Stimulated activated CD4-positive, alpha-beta T cell treated with anti-CD3 and anti-CD28 coated beads, Interleukin-1b, Interleukin-23, amount 100 ng/mL, for 1 hour (primary cell): ENCODE measurements at places on chromosomes 2 and 18.

DNA sequence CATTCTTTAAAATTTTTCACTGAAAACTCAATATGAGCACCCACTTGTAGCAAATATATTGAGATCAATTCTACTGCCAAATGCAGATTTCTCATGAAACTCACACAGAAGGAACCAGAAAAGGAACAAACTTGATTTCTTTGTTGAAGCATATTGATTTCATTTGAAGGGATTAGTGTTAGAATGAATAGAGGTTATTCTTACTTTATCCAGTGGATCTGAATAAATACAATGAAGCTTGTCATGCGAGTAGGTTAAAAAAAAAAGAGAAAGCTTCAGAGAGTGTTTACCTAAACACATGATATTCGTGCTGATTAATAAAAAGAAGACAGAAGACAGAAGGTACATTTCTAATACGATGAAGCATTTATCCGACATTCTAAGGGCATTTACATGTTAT is 226.7 kb upstream of the ZSWIM2 start:
- DNase-seq, result no peak

- no peak for DNase-seq
Observed at GRCh38 chr2:25867396-25868003, 10.8 kb downstream of the ASXL2 start.

- DNase-seq, result no peak
Observed at GRCh38 chr2:112636605-112637288, 9.0 kb upstream of the SLC20A1 start.

GRCh38 chr2:133390156-133390555 is 178.1 kb downstream of the NCKAP5 start:
- no peak for DNase-seq

DNA sequence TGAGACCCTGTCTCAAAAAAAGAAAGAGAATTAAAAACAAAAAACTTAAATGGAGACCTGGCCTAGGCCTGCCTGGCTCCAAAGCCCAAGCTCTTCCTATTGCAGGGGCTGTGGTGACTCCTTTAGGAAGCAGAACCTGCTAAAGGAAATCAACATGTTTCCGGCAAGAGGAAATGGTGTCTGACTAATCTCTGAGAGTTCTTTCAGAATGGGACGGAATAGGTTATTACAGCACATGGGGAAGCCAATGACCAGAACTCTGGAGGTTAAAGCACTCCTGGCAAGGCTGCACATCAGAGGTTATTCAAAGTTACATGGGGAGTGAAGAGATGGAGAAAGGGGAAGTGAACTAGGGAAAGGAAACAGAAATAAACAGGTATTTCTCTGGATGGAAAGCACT is 21.4 kb downstream of the KIF3C start:
- no peak for DNase-seq

DNA sequence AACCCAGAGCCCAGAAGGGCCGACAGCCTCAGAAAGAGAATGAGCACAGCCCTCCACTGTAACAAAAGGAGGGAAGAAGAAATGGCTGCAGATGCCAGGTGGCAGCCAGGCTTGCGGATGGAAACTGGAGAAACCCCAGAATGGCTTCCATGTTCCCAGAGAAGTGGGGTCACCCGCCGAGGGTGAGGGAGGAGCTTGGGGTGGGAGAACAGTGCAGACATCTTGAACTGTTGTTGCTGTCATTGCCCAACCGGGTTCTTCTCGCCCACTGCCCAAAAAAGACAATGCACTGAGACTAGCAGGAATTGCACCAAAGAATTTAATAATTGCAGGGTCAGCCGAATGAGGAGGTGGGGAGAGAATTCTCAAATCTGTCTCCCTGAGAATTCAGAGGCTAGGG is 223.2 kb upstream of the RAB6C start:
- DNase-seq, result no peak

DNA sequence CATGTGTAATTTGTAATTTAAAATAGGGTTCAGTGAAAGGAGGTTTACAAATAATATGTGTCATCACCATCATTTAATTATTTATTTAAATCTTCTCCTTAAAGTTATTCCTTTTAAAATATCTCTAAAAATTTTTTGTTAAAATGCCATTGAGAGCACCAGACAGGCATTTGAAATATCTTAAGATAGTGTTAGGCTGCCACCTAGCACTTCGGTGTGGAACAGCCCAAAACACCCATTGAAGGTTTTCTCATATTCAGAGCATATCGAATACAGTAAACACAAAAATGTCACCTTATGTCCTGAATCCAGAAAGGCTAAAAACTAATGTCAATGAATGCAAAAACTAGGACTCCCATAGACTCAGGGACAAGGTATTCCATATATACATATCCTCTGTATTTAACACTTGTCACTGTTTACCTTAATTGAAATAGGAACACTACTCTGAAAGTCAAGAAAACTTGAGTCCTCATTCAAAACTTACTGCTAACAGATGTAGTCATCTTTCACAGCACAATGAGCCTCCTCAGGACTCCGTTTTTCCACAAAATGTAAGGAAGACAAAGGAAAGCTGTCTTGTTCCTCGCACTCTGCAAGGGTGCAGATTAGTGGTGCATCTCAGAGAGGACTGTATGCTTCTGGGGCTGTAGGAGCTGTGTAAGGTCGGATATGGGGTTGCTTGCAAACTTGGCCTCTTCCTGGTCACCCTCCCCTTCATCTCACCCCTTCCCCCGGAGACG is 329.5 kb downstream of the PAX3 start:
- DNase-seq, result no peak

GRCh38 chr2:22076454-22076853 is 952.7 kb downstream of the TDRD15 start:
- DNase-seq, result no peak

DNA sequence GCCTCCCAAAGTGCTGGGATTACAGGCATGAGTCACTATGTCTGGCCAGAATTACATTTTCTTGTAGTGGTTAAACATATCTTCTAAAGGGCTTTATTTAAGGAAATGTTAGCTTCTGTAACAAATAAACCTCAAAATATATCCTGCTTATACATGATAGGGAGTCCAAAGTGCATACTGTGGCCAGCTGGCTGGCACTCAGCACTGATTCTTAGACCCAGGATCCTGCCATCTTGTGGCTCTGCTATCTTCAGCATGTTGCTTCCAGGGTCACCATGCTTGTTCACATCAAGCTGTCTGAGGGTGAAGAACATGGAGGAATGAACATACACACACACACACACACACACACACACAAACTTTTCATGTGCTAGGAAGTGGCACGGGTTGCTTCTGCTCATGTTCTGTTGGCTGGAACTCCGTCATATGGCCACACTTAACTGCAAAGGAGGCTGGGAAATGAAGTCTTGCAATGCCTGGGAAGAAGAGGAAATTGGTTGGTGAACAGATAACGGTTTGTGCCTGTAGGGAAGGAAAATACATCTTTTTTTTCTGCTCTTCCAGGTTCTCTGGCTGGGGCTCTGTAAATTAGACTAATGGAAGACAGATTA is 40.0 kb downstream of the NPPC start:
- DNase-seq, result no peak

DNA sequence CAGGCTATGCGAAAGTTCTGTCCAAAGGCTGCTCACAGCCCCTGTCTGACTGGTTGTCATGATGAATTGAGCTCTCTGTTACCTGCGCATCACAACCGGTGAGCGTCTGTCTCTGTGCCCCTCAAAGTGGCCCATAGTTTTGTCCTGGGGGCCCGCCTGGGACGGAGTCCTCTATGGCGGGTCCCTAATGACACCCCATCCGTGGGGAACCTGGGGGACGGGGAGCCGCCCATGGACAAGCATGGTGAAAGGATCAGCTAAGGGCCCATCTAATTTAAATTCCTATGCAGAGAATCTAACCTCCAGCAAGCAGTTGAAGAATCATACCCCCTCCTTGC is 473 bp downstream of the ELMOD3 start:
- DNase-seq, result no peak

- DNase-seq, result no peak
Observed at GRCh38 chr2:129165006-129165405, 814.5 kb upstream of the RAB6C start.

DNA sequence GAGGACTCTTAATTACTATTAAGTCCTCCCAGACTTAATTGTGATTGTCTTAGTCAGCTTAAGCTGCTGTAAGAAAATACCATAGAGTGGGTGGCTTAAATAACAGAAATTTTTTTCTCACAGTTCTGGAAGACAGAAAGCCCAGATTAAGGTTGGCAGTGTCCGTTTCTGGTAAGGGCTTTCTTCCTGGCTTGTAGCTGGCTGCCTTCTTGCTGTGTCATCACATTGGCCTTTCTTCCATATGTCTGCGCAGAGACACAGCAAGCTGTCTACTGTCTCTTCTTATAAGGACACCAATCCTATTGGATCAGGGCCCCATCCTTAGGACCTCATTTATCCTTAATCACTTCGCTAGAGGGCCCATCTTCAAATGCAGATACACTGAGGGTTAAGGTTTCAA is 38.5 kb downstream of the ASXL3 start:
- no peak for DNase-seq

DNA sequence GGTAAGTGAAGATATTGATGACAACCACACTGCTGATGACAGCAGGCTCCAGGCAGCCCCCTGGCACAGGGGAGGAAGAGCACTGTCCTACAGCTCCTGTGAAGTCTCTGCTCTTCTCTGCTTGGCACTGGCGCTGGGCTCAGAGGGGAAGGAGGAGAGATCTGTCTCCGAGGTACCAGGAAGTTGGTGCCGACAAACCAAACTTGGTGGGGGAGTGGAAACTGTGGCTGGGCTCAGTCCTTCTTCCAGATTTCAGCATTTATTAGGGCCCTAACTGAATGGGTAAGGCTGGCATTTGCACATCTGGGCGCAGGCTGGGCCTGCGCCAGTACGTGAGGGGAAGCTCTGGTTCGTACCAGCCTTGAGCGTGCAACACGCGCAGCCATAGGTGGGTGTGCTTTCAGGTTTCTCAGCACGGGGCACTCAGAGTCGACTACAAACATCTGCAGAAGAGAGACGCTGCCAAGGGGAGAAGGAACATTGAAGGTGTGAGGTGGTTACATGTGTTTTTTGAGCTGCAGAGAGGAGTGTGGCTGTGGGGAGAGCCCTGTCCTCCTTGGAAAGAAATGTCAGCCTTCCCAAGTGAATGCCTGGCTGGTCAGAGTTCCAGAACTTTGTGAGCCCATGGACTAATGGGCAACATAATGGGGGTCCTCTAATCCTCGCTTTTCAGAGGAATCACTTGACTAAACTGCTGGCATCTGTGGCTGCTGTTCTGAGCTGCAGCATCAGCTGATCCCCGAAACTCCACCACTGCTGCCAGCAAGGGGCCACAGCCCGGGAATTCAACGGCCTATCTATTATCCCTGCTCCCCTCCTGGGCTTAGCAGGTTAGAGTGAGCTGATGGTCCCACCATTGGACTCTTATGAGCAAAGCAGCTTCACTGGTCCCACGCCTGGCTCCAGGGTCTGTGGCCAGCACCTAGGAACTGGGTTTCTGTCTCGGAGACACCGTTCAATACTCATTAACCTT is 55.2 kb upstream of the SEMA4C start:
- DNase-seq, result no peak

DNA sequence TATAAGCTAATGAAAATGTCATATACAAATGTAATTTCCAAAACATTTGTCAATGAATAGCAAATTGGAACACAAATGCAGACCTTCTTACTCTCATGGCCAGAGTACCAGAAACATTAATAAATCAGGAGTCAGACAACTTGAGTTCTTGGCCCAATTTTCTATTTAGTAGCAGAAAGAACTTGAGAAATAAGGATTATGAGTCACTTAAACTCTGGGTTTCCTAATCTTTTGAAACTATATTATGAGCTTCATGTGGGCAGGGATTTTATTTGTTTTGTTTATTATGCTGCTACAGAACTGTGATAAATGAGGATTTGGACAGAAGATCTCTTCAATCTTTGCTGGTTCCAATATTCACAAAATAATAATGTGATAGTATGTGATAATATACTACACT is 686.7 kb downstream of the NR4A2 start:
- no peak for DNase-seq

GRCh38 chr18:50111398-50111797 is 83.5 kb downstream of the MYO5B start:
- DNase-seq, result no peak

DNA sequence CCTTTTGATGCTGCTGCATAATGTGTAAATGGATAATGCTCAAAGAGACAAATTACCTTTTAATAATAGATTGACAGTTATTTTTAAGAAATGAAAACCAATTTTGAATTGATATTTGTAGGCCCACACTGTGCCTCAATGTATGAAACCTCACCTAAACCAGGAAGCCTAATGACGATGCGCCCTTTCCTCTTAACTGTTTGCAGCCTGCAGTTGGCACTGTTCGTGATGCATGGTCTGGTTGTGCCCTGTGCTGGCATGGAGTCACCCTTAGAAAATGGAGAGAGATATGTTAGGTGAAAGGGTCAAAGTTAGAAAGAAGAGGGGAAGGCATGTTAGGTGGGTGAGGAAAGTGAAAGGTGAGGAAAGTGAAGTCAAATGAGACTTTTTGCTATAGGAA is 390.2 kb downstream of the PTPRM start:
- no peak for DNase-seq

DNA sequence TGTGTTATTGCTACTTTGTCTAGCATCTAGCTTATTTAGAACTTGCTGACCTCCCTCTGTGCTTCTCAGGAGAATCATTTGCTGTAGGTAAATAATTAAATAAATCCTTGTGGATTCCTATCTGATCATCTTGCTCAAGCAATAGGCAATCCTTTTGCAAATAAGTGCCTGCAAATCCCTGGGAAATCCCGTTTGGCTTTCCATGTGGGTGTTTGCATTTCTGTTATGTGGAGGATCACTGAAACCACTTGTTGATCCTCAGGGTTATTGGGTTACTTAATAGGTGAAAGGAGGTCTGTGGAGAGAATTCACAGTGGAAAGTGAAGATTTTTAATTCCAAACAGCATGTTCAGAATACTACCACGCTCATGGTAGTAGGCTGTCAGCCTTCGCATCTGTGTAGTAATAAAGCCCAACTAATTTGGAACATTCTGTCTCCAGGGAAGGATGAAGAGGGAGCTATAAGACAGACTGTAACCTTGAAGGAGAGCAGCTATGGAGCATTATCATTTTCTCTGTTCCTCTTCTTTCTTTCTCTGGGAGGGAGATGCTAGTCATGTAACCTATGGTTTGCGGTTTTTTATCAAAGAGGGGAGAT is 72.5 kb downstream of the GULP1 start:
- DNase-seq, result no peak

GRCh38 chr18:45260125-45260524 is 355.2 kb upstream of the SLC14A2 start:
- no peak for DNase-seq

GRCh38 chr2:72041638-72042111 is 106.0 kb downstream of the CYP26B1 start:
- no peak for DNase-seq

GRCh38 chr2:120486946-120487345 is 141.0 kb downstream of the INHBB start:
- no peak for DNase-seq

DNA sequence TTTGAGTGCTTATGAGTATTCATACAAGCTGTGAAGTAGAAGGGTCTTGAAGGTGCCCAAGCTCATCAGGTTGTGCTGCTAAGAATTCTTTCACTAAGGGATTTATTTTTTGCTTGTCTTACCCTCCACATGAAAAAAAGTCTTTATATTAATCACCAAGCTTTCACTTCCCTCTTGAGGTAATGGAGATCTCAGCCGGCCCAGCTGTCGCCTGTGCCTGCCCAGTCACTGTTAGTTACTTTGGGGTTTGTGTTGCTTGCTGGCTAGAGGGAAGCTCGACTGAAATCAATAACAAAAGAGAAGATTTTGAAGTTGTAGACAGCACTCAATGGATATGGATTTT is 21.9 kb downstream of the MC2R start:
- DNase-seq, result no peak
